Stimulated activated CD4-positive, alpha-beta T cell treated with anti-CD3 and anti-CD28 coated beads, TNF-alpha, amount 100 ng/mL, for 48 hours (primary cell): ENCODE measurements at places on chromosomes 2 and 18.

DNA sequence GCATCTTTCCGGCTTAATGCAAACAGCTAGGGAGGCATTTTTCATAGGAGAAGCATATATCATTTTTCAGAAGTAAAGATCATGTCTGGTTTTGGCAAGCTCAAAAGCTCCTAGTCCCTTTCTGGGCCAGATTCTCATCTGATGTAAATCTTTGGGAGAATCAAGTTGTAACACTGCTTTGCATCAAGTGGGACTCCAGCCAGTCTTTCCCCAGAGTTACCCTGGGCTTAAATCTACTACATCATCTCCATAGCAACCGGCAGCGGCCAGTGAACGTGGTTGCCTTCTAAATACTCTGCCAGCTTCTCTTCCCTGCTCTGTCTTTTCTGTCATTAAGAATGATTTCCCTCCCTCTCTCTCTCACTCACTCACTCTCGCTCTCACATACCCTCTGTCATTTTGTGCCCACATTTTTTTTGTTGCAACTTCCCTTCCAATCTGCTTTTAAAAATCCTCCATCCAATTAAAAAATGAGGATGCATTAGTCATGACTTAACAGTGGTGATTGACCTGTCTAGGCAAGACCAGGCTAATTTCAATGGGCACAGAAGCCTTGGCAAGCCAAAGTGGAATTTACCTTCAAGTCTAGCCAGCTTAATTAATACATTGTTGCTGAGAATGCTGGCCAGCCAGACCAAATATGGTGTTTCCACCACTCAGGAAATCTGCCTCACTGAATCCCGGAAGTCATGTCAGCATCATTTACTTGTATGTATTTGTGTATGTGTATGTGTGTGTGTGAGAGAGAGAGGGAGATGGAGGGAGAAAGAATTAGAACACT is 93.0 kb downstream of the NRP2 start:
- no peak for DNase-seq

DNA sequence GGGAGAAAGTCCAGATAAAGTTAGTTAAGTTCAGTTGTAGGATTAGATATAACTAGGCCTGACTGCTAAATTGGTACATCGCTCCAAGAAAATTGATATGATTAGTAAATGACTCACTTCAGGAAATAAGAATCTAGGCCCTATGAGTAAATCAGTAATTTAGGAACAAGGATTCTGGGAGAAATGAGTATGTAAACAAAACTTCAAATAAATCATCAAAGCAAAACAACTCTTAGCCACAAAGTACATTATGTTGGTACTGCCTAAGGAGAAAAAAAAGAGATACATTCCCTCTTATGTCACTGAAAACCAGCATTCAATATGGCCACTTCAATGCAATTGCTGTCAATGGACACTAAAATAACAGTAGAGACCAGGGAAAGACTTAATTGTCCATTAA is 529.1 kb downstream of the ZNF804A start:
- no peak for DNase-seq

DNA sequence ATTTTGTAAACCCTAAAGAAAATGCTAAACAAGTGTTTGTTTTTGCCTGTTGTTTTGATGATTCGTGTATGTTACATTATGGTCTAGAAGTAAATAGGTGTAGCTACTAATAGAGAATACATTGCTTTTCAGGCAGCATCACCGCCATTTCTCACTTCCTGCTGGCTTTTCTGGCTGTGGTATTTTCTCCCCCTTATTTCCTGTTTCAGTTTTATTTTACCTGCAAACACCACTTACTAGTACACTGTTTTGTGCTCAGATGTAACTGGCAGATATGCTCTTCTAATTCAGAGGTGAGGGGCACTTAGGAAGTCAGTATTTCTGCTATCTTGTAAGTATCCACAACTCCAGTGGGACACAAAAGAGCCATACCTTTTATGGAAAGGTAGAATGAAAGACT is 38.1 kb upstream of the SLC3A1 start:
- no peak for DNase-seq

DNA sequence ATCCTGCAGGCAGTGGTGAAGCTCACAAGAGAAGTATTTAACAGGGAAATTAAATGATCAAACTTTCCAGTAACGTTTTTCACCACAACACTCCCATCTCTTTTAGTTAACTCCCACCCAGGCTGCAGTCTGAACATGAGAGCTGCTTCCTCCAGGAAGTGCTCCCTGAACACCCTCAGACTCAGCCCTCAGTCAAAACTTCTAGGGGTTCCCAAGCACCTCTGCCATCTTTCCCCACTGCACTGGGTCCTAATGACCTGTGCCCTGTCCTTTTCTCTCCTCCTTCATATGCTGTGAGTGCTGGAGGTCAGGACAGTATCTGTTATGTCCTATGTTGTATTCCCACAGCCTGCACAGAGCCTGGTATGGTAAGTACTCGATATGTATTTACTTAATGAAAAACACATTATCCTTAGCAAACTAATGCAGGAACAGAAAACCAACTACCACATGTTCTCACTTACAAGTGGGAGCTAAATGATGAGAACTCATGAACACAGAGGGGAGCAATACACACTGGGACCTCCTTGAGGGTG is 49.2 kb upstream of the ASPRV1 start:
- DNase-seq = no peak

- DNase-seq = no peak
Observed at GRCh38 chr2:147789720-147790119, 55.1 kb upstream of the ACVR2A start.

DNA sequence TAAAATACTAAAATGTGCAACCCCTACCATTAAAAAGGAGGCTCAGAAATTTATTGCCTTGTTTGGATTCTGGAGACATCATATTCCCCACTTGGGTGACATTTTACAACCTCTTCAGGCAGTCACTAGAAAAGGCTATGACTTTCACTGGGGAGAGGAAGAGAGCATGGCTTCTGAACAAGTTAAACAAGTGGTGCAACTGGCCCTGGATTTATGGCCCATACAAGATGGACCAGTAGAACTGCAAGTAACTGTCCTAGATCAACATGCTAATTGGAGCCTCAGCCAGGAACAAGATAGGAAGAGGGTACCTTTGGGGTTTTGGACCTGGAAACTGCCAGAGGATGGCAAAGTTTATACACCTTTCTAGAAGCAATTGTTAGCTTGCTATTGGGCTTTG is 4.0 kb upstream of the DSG2 start:
- DNase-seq = no peak

DNA sequence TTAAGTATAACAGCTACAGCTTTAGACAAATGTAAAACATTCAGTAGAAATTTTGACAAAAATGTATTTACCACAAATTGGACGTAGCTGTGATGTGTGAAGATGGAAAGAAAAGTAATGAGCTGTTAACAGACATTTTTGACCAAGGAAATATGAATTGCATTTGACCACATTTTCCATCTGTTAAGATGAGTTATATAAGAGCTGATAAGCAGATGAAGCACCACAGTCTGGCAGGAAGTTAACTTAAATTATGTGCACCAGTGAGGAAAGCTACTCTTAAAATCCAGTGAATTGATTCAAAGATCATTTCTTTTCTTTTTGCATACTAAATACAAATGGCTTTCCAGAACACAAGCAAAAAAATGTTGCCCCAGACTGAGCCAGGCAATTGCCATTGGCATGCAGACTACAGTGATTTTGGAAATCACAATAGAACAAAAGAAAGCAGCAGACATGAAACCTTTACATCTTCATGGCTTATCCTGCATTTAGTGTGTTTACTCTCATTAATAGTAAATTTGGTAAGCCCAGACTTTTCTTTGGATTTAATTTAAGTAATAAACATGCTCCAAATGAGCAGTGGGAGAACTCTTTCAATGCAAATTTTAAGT is 493.7 kb downstream of the TMX3 start:
- DNase-seq = no peak

DNA sequence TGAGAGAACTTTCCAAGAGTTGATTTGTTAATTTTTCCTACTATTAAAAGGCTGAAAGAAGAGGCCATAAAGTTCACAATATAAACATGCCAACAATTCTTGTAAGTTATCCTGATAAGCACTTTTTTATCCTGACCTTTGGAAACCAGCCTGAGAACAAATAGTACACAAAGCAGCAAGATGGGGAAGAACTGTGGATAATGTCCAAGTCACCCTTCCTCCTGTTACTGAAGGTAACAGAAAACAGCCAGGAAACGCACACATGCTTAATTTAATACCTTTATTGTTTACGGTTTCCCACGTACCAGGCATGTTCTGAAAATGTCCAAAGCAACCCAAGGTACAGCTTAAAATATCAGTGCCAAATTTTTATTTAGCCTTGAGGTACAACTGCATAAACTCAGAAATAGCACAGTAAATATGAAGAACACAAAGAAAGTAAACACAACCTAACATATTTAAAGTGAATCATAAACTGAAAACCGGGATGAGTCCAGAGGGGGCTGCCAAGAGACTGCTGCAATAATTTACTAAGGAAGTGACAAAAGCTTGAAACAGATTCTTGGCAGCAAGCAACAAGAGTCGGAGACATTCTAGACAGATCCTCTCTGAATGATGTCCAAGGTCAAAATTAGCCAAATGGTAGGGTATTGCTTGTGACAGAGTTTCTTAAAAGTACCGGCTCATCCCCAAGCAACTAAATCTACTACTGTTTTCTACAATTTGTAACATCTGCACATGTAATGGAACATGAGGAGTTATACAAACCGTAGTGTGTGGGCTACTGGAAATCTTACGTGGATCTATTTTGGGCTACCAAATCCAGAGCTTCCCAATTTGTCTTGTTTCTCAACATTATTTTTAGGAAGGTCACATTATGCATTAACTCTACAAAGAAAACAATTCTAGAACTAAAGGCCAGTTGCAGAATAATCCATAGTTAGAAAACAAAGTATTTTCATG is 93.2 kb downstream of the CABYR start:
- no peak for DNase-seq

DNA sequence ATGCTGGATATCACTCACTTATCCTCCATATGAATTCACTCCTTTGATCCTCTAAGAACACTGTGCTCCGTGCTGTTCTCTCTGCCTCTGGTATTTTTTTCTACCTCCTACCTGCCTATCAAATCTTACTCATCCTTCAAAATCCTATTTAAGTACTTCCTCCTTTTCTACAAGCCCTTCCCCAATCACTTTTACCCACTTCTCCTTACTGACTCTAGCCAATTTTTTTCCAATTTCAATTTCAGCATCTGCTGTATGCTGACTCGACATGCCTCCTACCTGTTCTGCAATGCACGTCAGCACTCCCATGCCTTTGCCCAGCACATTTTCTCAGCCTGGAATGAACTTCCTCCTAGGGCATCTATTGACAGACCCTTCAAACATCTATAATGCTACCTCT is 37.3 kb upstream of the LNPK start:
- no peak for DNase-seq

- peak; percentile 27 for DNase-seq
Observed at GRCh38 chr2:241218131-241219029, 29.9 kb downstream of the ANO7 start.

DNA sequence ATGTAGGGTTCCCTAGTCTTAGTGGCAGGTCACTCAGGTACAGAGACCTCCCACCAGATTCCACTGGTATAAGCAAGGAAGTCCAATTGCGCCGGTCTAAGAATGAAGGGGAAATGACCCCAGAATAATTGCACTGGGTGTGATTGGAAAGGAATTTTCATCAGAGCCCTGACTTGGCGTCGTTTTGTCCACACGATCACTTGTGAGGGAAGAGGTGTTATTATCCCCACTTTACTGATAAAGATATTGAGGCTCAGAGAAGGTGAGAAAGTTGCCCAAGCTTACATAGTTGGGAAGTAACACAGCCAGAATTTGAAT is 61.5 kb downstream of the CIB4 start:
- no peak for DNase-seq
